ENCODE measurements at places on chromosomes 3 and 15.

GRCh38 chr3:69058180-69058946 is 6.2 kb upstream of the TMF1 start:
- DNase-seq = peak; percentile 49

DNA sequence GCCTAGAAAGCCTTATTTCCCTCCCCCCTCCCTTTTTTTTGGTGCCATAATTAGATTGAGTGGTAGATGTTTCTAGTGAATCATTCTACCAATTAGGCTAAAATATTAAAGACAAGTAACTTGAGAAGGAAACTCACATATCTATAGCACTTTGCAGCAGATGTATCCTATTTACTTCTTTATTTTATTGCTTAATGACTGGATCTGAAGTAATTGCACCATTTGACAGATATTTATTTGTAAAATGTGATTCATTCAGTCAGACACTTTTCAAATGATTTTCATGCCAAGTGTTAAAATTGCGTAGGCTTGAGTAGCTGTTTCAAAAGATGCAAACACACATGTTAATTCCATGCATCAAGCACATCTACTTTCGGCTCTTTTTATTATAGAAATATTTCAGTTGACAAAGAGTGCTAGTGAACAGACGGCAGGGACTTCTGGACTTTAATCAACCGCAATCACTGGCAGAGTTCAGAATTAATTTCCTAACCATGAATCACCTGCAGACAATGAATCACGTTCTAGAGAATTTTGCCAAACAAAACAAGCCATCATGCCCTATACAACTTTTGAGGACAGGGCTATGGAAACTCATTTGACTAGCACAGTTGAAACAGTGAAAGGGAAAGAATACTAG is 636.8 kb downstream of the MECOM start:
- DNase-seq = no peak

GRCh38 chr3:17032407-17033034 is 147.8 kb downstream of the PLCL2 start:
- no peak for DNase-seq

DNA sequence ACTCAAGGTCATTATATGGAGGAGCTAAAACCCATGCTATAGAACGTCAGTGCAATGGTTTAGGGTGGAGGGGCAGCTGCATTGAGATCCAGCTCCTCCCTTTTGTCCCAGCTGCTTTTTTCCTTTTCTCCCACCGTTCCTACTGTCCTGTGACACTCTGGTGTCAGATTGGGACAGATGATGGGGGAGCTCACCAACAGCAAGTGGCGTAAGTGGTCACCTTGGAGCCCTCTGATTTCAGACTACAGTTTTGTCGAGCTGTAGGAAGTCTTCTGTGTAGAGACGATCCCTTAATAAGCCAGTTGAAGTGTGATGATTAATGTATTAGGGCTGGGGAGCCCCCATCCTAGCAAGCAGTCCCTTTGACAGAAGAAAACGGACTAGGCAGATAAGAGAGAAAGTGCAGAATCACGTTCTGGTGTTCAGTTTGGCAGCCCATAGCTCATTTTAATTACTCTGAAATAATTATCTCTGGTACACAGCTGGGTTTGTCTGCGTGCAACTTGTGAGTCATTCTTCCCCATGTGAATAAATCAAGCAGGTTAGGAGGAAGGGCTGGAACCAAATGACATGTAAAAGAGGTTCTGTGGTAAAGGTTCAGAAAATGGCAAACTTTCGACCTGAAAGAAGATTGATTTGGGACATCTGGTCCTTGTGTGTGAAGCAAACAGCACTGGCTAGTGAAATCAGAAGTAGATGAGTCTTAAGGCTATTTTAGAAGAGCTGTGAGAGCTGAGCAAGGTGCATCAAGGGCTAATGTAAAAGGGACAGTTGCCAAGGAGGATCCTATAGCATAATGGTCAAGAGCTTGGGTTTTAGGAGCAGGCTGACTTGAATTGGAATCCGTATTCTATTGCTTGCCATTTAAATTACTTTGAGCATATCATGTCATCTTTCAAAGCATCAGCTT is 241.4 kb downstream of the EDEM1 start:
- DNase-seq = no peak

GRCh38 chr3:50345586-50346234 is at the start of gene ZMYND10:
TSS of gene ZMYND10 (minus strand) at chr3:50345732. CDS start at chr3:50345579, 153 bp downstream.
- peak; percentile 72 for DNase-seq

DNA sequence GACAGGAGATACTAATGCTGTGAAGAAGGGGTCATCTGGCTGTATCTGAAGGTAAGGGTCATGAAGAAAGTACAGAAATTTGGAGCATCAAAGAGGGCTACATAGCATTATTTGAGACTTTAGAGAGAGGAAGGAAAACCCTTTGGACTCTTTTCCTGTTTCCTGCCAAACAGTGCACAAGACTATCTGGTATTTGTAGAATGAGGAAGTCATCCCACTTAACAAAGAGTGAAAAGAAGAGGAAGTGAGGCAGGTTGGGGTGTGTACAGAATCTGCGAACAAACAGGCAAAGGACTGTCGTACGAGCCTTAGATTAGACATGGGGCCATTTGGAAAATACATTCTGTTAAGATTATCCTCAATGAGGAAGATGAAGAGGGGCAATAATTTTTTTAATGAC is 546.8 kb upstream of the EPHA6 start:
- DNase-seq = no peak

GRCh38 chr15:101323793-101324523 is 28.9 kb upstream of the SNRPA1 start:
- no peak for DNase-seq

- DNase-seq = no peak
Observed at GRCh38 chr15:39338251-39338650, 242.6 kb upstream of the THBS1 start.

DNA sequence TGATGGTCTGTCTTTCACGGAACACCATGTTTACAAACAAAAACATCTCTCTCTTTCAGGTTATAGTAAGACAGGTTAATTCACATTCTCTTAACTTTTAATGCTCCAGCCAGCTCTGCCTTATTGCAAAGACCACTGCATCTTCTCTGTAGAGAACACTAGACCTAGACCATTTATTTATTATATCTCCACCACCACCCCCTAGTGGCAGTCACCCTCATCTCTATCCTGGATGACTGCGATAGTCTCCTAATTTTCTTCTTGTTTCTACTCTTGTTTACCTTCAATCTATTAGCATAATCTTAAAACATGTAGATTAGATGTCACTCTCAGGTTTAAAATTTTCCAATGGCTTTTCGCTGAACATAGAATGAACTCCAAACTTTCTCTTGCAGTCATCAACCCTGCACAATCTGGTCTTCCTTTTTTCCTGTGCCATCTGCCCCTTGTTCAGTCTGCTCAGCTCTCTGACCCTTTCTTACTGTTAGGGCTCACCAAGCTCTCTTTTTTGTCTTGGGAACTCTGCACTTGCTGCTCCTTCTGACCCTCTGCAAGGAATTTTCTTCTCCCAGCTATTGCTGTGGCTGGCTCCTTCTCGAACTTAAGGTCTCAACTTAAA is 155.6 kb downstream of the SQOR start:
- no peak for DNase-seq

DNA sequence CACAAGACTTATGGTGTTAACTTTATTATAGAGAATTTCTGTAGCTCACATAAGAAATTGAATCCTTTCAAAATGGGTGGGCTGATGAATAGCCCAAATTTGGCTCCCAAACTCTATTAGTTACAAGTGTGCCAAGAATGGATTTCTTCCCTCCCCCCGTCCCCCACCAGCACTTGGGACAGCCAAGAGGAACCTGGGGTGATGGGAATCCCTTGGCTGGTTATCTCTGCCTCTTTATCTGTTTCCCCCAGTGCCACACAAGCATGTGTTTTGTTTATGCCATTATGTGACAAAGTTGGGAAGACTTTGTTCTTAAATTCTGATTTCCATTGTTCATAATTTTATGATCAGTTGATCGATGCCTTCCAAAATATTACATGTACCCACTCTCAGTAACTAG is 28.3 kb downstream of the CMSS1 start:
- DNase-seq = no peak

DNA sequence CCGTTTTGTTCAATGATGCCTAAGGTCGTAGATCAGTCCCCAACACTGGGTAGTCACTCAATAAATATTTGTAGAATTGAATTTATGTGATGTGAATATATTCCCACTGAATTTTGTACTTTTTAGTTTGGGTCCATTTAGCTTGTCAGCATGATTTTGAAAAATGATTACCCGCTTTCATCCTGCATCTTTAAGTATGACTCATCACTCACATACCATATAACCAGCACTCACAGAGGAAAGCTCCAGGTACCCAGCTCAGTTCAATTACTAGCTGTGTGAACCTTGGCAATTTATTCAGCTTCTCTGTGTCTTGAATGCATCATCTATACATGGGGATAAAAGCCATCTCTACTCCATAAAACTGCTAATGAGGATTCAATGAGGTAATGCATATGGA is 2.2 kb upstream of the MLF1 start:
- DNase-seq = no peak

GRCh38 chr15:58898150-58898680 is 35.3 kb downstream of the SLTM start:
- no peak for DNase-seq

GRCh38 chr15:45407786-45408185 is 29.4 kb upstream of the GATM start:
- no peak for DNase-seq

GRCh38 chr3:113211330-113212149 is at the start of gene BOC:
TSS of gene BOC (plus strand) at chr3:113211557. CDS start at chr3:113249803, 38,246 bp downstream.
- no peak for DNase-seq

DNA sequence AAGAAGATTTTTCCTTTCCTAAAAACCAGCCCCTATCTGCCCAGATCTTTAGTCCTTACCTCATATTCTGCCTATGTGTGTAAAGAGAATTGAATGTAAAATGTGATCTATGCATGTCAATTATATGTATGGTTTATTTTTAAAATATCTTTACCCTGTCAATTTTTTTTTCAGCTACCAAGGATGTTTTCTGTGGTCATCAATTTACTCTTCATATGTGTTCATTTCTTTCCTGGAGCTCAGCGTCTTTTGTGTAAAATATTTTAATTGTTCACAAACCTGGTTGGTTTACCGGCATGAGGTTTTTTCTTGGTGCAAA is 1.7 kb upstream of the NR2F2 start:
- no peak for DNase-seq

GRCh38 chr15:48370460-48370859 is 39.2 kb downstream of the DUT start:
- DNase-seq = no peak

DNA sequence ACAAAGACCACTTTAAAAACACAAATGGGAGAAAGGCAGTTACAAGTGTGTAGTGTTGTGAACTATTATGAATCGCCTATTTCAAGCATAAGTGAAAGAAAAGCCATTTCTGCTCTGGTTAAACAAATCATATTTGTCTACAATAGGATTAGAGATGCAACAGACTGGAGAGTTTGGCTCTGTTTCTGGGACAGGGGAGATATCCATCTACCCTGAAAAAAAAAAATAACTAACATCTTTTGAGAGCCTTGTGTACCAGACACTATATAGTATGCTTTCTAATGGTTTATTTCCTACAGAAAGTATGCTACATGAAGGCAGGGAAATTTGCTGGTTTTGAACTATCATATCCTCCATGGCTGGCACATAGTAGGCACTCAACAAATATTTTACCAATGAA is 106.7 kb upstream of the FHIT start:
- DNase-seq = no peak

GRCh38 chr3:189685860-189686259 is 54.7 kb downstream of the TP63 start:
- DNase-seq = no peak

GRCh38 chr15:58438956-58439355 is 7.2 kb downstream of the LIPC start:
- DNase-seq = peak; percentile 26

- DNase-seq = no peak
Observed at GRCh38 chr3:155504682-155505081, 211.2 kb upstream of the STRIT1 start.

DNA sequence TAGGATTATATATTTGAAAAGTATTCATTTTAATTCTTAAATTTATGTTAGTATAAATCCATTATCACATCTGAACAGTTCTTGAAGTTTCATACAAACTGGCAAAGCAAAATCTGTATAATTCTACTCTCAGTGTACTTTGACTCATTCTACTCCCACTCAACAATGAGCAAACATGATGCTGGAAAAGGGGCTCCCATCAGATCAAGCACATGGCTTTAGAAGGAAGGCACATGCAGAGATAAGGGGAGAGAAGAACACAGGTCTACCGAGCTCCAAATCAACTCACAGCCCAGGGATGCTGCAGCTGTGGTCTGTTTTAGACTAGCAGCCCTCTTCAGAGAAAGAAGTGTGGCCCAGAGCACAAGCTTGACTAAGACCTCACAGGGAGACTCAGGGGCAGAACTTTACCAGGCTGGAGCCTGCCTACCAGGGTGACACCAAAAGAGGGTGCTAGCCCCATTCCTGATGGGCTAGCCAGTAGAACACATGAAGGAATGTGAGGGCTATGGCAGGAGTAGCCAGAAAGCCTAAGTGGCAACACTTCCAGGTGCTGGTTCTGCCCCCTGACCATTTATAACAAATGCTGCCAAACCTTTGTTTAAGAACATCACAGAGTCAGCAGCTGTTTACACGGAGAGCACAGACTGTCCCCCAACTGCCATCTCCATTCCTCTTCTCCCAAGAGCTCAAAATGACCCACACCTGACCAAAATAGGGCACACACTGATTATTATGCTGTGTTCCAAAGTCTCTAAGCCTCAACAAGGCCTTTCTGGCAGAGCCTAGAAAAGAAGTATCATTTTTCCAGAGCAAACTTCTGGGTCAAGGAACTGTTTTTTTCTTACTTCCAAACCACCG is 19.5 kb downstream of the SEC22C start:
- no peak for DNase-seq

DNA sequence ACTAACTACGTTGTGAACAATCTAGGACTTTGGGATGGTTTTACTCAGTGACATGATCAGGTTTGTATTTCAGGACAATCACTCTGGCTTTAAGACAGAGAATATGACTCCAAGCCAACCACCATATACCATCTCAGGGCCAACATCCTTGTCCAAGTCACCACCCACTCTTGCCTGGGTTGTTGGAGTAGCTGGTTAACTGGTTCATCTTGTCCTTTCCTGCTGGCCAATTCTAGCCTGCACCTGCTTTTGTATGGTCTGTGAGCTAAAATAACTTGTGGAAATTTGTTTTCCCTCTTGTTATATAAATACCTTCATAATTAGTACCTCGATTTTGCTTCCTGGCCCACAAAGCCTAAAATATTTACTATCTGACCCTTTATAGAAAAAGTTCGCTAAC is 306.8 kb upstream of the STT3B start:
- no peak for DNase-seq

DNA sequence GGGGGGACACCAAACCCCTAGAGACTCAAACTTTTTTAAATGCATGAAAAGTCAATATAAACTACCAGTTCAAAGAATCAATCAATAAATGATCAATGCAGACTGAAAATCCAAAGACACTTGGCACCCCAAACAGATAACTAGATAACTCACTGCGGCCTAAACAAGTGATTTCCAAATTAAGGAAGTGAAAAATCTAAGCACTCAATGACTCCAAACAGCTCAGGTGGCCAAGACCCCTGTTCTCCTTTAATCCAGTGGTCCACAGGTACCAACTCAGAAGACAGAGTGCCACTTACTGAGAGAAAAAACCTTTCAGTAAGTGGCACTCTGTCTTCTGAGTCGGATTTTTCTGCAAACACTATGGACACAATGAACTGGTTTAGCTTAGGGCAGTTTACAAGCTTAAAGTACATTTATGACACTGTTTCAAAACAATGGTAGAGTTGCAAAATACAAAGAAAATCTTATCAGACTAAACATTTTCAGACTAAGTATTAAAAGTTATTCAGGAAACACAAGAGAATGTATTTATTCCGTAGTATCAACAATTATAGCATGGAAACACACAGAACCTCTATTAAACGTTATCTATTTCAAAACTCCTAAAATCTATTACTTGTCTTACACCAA is 4.7 kb downstream of the DLG1 start:
- DNase-seq = no peak

GRCh38 chr3:2870724-2871333 is 239.3 kb downstream of the IL5RA start:
- no peak for DNase-seq

All from stimulated activated naive CD4-positive, alpha-beta T cell (primary cell).